ENCODE measurements at places on chromosomes 3 and 15.

- DNase-seq = no peak
Measured at GRCh38 chr3:103083848-103084631, 649.2 kb downstream of the ZPLD1 start.

DNA sequence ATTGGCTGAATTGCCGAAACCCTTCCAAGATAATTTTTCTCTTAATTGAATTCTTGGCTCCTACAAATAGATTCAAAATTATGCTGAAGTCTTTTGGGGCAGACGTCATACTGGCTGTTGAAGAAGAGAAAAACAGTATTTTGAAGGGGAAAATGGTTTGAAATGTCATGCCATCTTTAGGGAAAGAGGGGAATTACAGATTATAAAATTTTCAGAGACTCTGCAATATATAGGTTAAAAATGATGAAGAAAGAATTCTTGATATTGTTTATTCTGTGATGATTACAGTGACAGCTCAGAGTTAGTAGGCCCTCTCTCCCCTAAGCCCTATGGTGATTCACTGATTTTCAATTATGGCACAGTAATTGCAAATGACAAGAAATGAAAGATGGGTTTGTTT lies 86.1 kb downstream of the CGNL1 start:
- no peak for DNase-seq

DNA sequence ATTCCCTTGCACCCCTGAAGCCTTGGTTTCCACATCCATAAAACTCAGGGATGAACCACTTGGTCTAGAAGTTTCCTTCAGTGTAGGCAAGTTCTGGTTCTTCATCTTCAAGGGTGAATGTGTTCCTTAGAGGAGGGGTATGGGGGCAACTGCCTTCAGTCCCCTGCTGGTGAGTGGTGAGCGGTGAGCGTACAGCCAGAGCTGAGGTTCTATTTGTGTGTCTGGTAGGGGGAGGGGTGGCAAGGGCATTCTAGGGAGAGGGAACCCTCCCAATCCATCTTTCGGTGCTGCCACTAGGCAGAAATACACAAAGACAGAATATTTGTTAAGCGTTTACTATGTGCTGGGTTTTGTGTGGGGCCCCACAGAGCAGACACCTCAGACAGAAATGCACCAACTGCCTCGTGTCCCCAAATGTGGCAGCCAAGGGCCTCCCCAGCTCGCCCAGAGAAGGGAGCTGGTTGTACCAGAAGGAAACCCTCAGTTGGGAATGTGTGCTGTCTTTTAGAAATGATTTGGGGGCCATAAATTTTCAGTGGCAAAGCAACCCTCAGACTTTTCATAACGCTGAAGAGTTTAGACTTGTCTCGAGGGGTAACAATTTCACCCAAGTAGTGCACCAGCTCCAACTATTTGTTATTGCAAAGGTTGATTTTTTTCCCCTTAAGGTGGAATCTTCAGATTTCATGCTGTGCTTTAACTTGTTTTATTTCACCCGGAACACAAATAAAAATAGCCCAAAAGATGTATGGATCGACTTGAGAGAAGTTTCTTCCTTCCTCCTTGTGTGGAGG lies 137.6 kb downstream of the FBLN2 start:
- DNase-seq = no peak

GRCh38 chr3:66439666-66440344 lies 61.0 kb downstream of the LRIG1 start:
- DNase-seq = no peak

GRCh38 chr3:4841776-4842440 lies 137.3 kb upstream of the BHLHE40 start:
- no peak for DNase-seq

GRCh38 chr3:86788371-86788770 lies 202.6 kb downstream of the VGLL3 start:
- no peak for DNase-seq

DNA sequence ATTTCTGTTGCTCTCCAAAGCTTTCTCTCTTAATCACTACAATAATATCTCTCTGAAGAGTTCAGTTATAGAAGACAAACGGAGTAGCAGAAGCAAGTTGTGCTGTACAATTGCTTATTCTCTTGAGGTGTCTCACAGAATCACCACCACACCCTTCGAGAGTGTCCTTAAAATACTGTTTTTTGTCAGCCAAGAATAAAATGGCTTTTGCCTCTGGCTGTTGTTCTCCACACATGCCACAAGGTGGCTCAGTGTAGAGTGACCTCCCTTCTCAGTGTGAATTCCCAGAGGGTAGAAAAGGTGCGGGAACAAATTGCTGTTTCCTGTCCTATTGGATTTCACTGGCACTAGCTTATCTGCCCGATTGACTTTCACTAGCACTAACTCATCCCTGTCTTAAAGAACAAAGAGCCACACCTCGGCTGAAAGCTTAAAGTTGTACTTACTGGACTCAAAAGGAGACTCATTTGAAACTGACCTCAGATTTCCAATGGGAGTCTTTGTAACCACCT lies 134.2 kb upstream of the SATB1 start:
- DNase-seq = no peak

- DNase-seq = no peak
Measured at GRCh38 chr3:111872979-111873378, 13.9 kb downstream of the PHLDB2 start.

GRCh38 chr3:185215873-185216606 lies 37.8 kb downstream of the EHHADH start:
- DNase-seq = no peak

- DNase-seq = no peak
Measured at GRCh38 chr15:46413799-46414198, 779.0 kb downstream of the SQOR start.

DNA sequence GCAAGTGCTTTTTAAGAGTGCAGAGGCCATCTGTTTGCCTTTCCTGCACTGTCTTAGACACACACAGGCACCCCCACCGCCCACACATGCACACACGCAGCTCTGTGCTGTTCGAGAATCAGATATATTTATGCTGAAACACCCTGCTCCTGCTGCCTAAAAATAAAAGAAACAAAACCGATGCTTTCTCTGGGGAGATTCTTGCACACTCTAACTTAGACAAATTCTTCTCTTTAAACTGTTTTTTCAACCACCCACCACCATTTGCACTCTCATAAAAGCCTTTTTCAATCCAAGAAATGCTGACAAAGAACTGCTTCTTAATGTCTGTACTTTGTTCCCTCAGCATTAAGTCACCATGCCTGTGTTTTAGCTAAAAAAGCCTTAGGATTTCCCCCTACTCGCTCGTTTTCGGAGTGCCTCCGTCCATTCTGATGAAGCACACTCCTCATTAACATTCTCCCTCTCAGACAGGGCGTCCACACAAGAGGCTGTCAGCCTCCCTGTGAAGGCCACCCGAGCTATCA lies 26.2 kb downstream of the SLC12A8 start:
- peak; percentile 11 for DNase-seq

DNA sequence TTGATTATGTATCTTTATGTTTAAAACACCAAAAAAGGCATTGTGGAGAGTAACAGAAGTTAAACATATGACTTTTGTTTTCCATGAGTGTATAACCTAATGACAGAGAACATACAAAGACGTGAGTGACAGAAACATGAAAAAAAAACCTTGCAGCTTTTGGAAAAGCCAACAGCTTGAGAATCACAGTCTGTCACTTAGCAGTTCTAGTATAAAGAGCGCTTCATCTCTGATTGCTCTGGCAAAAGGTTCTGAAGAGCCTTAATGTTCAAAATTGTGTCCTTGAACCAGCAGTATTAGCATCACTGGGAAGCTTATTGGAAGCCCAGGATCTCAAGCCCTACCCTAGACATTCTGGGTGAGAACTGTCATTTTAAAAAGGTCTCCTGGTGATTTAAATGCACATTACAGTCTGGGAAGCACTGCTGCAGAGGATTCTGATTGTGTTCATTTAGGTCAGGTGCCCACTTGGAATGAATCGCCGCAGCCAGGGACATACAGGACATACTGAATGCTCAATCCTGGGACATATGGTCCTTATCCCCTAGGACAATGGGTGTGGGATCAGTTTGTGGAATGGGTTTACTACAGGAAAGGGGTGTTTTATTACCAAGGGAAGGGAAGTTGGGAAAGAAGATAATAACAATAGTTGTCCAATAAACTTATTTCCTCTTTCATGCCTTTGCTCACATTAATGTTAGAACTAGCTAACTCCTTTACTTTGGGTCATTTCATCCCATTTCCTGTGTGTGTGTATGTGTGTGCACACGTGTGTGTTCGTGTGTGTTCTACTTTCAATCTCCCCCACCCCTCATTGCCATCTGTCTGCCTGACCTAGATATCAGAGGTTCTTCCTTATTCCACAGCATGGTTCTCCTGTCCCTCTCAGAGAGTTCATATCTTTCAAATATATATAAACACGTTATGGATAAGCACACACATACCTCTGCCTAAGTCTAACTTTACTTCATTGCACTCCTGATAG lies 55.0 kb downstream of the LRRC49 start:
- no peak for DNase-seq

DNA sequence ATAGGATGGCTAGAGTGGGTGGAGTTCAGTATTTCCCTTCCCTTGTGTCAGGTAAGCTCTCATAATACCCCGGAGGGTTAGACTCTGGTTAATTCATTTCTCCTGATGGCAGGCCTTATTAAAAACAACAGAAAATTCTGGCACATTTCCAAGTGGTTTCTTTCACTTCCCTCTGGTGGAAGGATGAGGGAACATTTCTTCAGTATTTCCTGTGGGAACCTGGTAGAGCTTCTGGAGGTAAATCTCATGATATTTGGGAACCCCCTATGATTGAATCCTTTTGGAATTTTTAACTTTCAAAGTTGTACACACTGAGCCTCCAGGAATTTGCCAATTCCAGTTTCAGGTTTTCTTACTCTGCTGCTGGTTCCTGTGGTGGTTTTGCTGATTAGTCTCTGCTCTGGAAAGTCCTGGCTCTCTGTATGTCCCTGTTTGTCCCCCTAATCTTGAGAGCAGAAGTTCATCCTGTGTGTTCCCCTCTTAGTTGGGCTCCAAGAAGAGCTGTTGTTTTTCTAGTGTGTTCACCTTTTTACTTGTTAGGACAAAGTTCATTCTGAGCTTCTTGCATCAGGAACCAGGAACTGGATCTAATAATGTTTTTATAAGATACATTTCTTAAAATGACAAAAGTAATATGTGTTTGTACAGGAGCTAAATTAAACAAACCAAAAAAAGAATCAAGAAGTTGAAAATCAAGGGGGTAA lies 12.1 kb downstream of the CHRNA7 start:
- DNase-seq = no peak

DNA sequence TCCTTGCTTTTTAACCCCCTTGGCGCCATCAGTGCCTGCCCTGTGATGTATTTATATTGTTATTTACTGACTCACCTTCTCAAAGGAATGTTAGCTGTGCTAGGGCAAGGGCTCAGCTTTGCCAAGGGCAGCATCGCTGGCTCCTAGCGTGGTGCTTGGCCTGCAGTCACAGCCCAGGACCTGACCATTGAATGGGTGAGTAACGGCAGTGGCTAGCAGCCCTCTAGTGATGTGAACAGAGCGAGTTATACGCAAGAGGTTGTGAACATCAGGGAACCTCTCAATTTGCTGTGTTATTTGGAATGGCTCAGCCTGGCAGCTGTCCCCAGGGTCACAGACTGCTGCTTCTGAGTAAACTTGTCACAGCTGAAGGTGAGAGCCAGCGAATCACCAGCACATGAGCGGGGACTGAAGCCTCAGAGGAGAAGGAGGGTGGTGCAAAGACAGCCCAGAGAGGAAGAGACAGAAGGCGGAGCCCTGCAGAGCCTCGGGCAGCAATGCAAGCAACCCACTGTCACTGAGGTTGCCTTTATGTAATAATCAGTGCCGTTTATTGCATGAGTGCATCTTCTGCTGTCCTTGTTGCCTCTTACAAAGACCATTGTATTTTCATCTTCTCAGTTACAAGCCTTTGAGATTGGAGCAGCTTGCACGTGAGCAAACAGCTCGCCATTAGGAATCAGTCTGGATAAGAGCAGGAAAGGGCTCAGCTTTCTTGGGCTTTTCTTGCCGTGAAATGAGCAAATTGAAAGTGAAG lies 158.3 kb downstream of the SLCO3A1 start:
- no peak for DNase-seq

GRCh38 chr3:152104847-152105415 lies 163.8 kb upstream of the MBNL1 start:
- DNase-seq = no peak

GRCh38 chr15:45205192-45205591 lies 17.4 kb upstream of the SHF start:
- DNase-seq = peak; percentile 34

DNA sequence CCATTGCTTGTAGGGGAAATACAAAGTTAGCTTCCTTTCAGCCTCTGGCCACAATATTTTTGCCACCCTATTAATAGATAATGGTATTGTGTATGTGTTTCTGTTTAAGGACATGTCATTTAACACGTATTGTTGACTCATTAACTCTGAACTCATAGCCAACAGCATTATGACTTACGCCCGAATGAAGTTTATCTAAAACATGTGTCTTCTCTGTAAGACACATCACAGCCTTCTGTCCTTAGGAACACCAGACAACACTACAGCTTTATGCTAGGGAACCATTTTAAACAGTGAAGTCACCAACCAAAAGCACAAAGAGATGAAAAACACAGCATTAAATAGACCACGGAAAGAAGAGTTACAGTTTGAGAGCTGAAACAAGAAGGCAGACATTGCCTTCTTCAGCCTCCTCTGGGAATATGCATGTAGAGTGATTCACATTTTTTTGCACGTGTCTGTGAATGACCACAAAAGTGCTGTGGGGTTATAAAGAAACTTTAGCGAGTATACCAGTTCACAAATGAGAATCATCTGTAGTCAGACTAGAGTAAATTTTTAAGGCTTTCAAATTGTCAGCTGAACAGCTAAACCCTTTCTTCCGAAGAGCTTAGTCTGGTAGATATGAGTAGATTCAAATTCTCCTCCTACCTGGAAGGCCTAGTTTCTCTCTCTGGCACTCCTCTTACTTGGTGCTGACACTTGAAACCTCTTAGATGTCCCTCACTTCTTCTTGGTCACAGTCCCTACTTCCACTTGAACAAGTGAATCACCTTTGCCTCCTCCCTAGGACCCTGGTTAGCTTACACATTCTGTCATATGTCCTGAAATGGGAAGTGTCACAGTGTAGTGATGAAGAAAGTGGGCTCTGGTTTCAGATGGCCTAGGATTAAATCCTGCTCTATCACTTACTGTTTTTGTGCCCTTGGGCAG lies 32.2 kb downstream of the MCTP2 start:
- DNase-seq = no peak

DNA sequence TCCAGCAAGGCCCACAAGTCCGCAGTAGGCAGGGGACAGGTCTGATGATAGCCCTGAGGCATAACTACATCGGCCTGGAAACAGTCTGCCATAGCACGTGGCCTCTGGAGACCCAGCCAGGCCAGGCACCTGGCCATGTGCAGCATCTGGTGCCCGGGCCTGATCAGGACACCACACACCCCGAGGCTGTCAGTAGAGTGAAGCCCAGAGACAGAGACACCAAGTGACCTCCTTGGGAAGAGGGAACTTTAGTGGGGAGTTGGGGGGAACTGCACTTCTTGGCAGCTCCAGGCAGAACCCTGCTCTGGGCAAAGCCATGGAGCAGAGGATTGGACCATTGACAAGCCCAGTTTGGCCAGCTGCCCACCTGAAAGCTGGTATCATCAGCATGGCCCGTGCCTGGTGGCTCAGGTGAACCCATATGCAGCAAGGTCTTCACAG lies 1.2 kb downstream of the SHISA5 start:
- no peak for DNase-seq

DNA sequence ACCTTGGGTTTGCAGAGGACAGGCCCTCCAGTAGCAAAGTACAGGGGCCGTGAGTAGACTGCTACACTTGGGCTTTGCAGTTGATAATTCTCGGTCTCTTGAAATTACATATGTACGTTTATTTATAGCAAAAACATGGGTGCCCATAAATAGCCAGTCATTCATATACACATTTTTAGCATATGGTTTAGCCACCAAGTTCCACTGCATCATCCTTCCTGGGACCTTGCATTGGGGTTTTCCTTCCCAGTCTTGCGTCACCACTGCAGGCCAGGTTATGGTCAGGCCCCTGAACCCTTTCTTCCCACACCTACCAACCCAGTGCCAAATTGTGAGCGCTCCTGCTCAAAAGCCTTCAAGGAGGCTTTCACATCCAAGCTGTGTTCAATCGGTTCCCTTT lies 12.7 kb downstream of the KLHL25 start:
- DNase-seq = no peak

Data from stimulated activated CD8-positive, alpha-beta memory T cell treated with anti-CD3 and anti-CD28 coated beads, Interleukin-4, amount 100 ng/mL, for 24 hours (primary cell).